ENCODE measurements at places on chromosomes 5 and 9.

DNA sequence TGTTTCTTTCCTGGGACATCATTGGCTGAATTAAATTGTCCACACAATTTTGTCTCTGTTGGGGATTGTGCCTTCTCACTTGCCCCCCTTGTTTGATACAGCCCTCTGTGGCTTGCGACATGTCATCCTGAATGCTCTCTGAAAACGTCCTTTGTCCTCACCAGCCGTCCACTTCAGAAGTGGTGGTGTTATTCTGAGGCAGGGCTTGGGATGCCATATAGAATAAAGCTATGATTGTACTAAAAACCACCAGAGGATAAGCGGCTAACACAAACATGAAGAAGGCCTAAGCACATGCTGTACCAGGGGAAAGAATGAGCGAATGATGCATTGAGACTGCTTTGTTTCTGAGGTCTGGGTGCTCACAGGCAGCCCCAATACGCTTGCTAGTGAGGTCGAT, 3.5 kb upstream of the SNX30 start:
- no peak for DNase-seq

GRCh38 chr9:112772551-112772950, 22.0 kb downstream of the SNX30 start:
- no peak for DNase-seq

DNA sequence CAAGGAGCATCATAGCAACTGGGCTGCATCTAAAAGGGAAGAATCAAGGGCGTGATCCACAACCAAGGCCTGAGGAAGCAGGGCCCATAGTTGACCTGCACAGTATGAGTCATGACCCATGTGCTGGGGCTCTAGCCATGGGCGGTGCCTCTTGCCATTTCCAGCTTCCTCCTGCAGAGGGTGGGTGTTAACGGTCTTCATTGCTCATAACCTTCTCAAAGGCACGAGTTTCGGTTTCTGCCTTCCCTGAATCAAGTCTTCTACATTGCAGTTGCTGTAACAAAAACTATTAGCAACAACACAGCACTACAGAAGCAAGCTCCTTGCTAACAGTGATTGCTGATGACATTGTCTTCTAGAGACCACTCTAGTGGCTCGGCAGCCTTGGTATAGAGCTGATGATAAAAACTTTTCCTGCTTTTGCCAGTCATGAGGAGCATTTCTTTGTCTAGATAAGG, 66.9 kb downstream of the CTSL start:
- DNase-seq = no peak

- no peak for DNase-seq
Measured at GRCh38 chr5:56440871-56441740, 208.0 kb upstream of the ANKRD55 start.

DNA sequence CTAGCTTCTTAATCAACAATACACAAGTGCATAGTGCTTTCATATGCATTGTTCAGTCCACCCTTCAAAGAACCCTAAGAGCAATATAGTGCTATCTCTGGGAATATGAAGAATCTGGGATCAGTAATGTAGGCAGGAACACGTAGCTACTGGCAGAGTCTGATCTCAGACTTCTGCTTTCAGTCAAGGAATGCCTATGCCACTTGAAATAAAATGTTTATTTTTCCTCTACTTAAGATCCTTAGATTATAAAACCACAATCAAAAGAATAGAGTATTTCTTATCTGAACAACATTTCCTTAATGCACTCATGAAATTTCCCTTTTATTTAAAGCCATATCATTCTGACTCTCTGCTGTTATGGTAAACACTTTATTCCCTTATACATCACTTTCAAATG, 1407.8 kb upstream of the C9orf72 start:
- DNase-seq = no peak

GRCh38 chr5:119453040-119453373, 710 bp downstream of the HSD17B4 start:
- no peak for DNase-seq

DNA sequence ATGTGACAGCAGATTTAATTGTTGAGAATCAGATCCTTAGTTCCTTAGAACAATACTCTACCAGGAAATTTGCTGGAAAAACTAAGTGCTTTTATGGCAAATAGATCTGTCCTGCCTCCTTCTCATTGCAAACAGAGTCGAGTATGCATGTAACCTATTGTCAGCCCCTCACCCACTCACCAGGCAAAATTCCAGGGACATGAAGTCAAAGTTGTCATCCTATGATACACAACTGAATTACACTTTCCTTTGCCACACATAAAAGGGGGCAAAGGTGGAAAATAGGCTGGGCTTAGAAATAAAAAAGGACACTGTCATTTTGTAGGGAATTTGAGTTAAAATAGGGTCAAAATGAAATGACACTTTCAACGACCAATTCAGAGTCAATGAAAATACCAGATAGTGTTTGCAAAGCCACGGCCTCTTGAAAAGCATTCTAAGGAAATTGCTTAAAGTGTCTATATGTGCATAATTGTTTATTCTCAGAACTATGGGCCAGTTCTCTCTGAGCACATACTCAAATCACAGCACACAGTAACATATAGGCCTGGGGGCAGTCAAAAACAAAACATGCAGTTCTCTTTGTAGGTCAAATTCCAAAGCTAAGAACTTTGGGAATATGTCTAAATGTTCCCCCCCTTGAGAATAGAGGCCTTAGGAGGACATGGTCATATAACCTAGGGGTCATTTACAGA, 452.8 kb downstream of the NFIB start:
- DNase-seq = no peak

- DNase-seq = no peak
Measured at GRCh38 chr9:21513431-21513830, 31.3 kb upstream of the IFNE start.
